ENCODE measurements at places on chromosomes 12 and 14.

GRCh38 chr14:74975059-74975810, 19.8 kb upstream of the PGF start:
- DNase-seq: no peak

DNA sequence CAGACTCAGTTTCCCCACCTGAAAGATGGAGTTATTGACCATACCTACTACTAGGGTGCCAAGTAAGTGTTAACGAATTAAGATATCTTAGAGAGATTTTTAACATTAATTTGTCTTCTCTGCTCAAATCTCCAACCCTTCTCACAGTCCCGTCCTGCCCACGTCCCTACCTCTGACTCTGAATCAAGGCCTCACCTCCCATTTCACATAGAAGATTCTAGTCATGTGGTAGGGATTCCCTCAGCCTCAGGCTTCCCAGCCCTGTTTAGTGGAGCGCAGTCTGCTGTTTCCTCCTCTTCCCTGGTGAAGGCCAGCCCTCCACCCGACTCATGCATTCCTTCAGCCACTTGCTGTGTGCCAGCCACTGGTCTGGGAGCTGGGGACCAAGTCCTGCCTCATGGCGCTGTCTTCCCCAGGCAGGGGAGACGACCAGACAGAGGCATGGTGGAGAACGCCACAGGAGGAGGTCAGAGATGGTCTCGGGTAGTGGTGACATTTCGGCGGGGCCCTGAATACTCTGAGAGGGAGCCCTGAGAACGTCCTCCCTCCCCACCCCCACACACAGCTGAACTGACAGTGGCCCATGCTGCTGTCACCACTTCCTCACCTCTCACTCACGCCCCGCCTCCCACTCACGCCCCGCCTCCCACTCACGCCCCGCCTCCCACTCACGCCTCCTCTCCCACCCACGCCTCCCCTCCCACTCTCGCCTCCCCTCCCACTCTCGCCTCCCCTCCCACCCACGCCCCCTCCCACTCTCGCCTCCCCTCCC, 38.8 kb downstream of the TMEM63C start:
- DNase-seq: no peak

GRCh38 chr12:105862163-105862821, 276.5 kb downstream of the NUAK1 start:
- no peak for DNase-seq

DNA sequence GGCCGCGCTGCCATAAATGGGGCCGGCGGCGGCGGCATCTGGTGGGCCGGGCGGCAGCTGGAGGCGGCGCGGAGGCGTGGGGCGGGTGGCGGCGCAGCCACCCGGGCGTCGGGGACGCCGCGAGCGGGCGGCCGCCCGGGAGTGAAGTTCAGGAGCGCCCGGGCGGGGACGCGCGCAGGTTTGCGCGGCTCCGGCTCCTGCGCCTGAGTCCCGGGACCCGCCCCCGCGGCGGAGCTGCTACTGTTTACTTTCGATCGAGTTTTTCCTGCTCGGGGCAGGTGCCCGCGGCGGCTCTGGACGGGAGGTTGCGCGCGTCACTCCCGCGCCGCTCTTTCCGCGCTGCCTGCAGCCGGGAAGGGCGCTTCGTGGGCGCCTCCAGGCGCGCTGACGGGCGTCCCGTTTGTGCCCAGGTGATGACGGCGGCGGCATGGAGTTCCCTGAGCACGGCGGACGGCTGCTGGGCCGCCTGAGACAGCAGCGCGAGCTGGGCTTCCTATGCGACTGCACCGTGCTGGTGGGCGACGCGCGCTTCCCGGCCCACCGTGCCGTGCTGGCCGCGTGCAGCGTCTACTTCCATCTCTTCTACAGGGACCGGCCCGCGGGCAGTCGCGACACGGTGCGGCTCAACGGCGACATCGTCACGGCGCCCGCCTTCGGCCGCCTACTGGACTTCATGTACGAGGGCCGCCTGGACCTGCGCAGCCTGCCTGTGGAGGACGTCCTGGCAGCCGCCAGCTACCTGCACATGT, at the start of gene ZBTB42:
TSS of gene ZBTB42 (plus strand) at position 331 of the 749 bp plus-strand sequence. CDS start at position 428, 97 bp downstream.
- no peak for DNase-seq

GRCh38 chr12:110637869-110638441, 24.0 kb downstream of the TCTN1 start:
- no peak for DNase-seq

- DNase-seq: no peak
Observed at GRCh38 chr14:88882236-88882635, 57.8 kb downstream of the TTC8 start.

DNA sequence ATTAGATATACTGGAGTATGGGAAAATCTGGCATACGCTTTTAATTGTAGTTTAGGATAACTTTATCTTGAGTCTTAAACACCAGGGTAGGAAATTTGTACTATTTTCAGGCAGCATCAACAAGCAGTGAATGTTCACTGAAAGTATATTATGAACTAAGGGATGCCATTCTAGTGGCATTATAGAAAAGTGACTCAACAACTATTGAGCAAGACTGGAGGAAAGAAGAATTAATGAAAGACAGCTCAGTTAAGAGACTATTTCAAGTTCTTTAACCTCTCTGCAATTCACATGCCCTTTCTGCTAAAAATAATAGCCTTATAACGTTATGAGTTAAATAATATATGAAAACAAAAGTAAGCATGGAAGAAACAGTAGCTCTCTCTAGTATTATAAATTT, 343.1 kb downstream of the FSCB start:
- no peak for DNase-seq

GRCh38 chr14:72558721-72559120, 335.2 kb downstream of the DPF3 start:
- DNase-seq: no peak

- no peak for DNase-seq
Observed at GRCh38 chr12:49832836-49833421, 4.7 kb upstream of the NCKAP5L start.

DNA sequence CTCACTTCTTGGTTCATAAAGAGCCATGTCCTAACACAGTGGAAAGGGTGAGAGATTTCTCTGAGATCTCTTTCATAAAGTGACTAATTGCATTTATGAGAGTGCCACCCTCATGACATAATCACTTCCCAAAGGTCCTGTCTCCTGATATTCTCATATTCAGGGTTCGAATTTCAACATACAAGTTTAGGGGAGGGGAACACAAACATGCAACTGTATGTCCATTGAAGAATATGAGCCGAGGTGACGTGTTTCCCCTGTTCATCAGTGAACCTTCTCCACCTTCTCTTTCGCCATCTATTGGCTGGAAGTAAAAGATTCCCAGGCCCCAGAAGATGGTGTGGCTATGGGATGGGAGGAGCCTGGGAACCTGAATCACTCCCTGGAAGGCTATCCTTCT, 354.2 kb upstream of the ATP2B1 start:
- DNase-seq: peak; percentile 13

DNA sequence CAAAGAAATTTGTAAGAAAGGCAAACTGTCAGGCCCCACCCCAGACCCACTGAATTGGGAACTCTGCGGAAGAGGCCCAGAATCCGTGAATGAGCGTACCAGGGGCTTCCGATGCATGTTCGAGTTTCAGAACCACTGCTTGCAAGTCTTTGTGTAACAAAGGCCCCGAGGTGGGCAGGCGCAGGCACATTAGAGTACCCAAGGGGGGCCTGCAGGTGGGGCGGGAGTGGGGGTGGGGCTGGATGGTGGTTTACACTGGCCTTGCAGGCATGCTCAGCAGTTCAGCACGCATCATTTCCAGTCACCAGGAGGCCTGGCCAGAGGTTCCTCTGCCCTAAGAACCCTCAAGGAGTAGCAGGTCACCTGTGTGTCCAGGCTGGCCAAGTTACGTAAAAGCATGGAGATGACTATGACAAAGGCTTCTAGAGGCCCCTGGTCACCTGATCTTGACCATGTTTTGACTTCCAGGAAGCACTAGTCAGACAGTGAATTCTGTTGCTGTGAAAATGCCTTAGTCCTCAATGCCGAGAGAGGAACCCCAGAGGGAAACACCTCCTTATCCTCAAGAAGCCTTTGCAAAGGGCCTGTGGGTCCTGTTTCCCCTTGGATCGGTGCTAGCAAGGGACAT, 33.2 kb upstream of the IRF2BPL start:
- DNase-seq: no peak

- DNase-seq: no peak
Observed at GRCh38 chr14:22870811-22871223, 723 bp upstream of the LRP10 start.

GRCh38 chr14:73008501-73008900, 18.4 kb downstream of the ZFYVE1 start:
- no peak for DNase-seq

- no peak for DNase-seq
Observed at GRCh38 chr12:27865421-27865820, 85.4 kb upstream of the MANSC4 start.

DNA sequence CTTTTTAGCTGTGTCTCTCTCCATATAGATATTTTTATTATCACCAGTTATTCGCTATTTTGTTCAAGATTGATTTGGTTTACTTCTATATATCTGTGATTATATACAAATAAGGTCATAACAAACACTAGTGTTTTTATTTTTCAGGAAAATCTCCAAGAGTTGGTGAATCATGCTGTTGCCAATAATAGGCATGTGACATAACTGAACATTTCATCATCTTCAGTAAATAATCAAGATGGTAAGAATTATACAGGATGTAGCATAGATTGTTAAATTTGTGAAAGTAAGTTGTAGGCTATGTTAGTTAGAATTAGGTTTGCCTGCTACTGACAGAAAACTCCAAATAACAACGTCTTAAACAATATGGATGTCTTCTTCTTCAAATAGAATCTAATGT, 240.9 kb upstream of the PDE3A start:
- no peak for DNase-seq

DNA sequence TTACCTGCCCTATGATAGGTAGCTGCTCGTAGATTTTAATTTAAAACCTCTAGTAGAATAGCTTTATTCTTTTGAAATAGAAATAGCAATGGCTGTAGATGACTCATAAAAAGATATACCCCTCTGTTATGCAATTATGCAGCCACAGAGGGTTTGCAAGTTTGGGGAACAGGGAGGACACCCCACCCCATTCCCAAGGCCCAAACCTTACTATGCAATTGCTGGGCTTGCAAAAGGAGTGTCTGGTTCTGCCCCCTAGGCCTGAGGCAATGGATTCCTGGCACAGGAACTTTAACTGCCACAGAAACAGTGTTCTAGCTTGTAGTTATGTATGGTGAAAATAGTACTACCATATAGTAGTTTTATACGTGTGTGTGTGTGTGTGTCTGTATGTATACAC, 403.3 kb downstream of the ADAMTS20 start:
- no peak for DNase-seq

- DNase-seq: no peak
Observed at GRCh38 chr14:94382099-94382715, 6.2 kb downstream of the SERPINA1 start.

GRCh38 chr12:11769723-11770514, 120.4 kb downstream of the ETV6 start:
- no peak for DNase-seq

DNA sequence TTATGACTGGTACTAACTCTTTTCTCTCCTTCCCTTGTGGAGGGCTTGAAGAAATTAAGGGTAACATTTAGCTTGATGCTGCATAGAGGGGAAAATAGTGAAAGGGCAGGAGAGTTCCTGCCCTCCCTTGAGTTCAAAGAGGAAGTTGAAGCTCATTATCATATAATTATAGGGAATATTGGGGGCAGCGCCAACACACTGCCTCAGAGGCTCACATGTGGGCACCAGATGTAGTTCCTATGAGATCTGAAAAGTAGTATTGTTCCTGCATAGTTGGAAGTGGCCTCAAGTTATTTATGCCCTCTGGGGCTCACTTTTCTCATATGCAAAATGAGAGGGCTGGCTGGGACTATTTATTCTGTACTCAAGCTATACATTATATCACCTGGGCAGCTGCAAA, 33.0 kb upstream of the FGF23 start:
- no peak for DNase-seq

DNA sequence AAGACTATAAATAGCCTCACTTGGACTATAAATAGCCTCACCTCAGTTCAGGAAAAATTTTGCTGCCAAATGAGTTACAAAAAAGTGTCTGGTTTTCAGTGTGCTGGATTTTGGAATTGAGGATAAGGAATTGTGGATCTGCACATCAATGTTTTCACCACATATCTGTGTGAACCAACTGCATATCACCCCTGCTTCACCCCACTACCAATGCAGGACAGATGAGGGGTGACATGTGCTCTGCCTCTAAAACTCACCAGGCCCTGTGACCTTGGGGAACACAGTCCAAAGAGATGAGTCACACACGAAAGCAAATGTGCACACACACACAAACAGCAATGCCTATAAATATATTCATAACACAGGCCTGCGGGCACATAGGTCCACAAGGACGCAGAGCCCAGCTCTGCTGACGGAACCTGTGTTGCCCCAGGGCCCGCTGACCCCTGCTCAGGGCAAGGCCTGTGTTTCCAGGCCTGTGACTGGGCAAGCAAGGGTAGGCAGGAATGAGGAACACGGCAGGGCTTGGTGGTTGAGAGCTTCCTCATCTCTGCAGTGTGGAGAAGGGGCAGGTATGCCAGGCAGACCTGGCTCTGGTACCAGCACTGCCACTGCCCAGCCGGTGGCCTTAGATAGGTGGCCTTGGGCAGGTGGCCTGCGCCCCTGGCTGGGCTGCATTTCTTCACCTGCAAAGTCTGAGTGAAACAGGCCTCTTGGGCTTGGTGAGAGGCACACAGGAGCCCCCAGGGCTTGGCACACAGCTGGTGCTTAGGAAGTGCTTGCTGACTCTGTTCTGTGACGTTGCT, 82.4 kb downstream of the ARL6IP4 start:
- DNase-seq: no peak

DNA sequence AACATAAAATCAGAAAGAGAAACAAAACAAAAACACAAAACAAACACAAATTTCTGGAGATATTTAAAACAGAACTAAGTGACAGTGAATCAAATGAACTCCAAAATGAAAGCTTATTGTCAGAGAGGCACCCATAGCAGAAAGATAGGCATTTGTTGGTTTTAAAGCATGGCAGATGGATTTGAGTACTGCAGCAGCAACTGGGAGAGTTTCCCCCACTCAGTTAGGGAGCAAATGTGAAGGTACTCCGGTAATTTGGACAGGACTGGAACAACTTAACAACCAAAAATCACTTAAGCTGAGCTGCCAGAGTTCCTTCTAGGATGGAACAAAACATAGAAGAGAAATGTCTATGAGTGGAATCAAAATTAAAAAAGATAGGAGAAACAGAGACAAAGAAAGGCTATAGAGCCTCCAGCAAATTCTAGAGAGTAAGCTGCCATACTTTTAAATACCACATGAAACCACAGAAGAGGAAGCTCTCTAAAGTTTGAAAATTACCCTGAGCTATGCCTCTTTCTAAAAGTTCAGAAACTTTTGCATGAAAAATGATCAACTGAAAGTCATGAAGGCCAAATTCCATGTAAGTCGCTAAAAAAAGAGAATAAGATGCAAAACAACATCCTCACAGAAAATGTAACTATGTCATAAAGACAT, 1248.3 kb upstream of the USP15 start:
- DNase-seq: no peak

GRCh38 chr14:71952381-71953363, 20.4 kb downstream of the RGS6 start:
- DNase-seq: no peak

GRCh38 chr14:93042968-93043940, 72.5 kb downstream of the ITPK1 start:
- DNase-seq: no peak

DNA sequence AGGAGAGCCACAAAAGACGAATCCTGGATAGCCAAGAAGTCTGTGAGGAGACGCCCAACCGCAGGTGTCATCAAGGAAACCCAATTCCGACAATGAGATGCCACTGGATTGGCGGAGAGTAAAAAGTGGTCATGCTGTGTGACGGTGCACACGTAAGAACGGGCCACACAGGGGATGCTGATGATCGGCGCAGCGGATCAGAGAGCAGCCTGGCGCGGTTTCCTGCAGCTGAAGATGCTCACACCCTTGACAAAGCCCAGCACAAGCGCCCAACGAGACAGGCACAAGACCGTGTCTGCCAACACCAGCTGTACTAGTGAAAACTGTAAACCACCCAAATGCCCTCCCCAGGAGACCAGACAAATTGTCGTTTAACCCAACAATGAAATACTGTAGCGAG, 55.8 kb downstream of the CCDC85C start:
- no peak for DNase-seq

Data from NCI-H524 (cell line).